Left forelimb (tissue), 1 donor: ENCODE measurements at places on chromosomes 16 and 17.

- DNase-seq, result no peak
Observed at GRCh38 chr17:59004338-59005111, 102.2 kb downstream of the TRIM37 start.

GRCh38 chr17:35088881-35089585 is 25.5 kb upstream of the RFFL start:
- DNase-seq, result peak; percentile 92

DNA sequence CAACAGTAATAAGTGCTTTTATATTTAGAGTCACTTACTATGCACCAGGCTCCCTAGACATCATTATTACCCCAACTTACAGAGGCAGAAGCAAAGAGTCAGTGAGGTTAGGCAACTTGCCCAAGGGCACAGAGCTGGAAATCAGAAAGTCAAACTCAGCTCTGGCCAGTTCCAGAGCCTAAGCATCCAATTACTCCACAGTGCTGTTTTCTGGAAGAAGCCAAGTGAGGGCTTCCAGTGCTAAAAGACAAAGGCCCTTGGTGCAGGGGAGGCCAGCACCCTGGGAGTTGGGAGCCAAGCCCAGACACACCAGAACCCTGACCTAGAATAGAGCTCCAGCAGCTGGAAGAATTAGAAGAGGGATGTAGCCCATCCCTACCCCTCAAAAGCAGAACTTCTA is 40.2 kb downstream of the C17orf67 start:
- DNase-seq, result peak; percentile 57

DNA sequence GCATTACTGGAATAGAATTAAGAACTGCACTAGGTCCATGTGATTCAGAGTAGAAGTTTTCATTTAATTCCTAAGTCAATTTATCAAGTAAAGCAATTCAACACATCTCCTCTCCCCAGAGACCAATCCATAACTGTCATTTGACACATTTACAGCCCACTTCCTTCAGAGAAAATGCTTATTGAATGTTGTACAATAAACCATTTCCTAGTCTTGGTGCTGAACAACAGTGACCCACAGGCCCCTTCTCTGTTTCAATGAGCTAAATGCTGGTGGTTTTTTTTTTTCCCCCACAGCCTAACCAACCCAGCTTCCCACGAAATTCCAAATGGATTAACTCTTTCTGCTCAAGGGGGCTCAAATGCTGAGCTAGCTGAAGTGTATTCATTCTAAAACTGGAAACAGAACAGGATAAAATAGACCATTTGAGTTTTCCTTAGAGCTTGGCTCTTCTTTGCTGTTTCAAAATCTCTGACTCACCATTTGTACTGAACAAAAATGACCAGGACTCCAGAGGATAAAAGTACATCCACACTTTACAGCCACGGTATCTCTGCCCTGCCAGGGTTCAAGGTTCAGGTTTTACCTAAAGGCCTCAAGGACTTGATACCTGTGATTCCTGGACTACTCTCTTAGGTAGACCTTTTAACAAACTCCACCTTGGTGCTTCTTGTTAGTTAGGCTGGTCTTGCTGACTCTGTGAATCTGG is 62.3 kb downstream of the TMEM100 start:
- no peak for DNase-seq

DNA sequence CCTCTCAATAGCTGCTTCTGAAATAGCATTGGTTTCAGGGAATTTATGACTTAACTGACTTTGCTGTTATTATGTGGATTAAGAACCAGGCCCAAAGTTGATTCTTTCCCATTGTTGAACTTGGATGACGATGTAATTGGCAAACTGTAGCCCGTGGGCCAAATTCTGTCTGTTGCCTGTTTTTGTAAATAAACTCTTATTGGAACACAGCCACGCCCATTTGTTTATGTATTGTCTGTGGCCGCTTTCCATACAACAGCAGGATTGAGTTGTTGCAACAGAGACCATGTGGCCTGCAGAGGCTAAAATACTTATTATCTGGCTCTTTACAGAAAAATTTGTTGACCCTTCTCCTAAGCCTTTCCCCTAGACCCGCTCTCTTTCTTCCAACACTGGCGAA is 31.6 kb downstream of the NTN1 start:
- DNase-seq, result no peak

- no peak for DNase-seq
Observed at GRCh38 chr16:4572715-4573114, 16.6 kb downstream of the C16orf96 start.

GRCh38 chr17:35052241-35052610 is 11.3 kb downstream of the RFFL start:
- DNase-seq, result no peak

DNA sequence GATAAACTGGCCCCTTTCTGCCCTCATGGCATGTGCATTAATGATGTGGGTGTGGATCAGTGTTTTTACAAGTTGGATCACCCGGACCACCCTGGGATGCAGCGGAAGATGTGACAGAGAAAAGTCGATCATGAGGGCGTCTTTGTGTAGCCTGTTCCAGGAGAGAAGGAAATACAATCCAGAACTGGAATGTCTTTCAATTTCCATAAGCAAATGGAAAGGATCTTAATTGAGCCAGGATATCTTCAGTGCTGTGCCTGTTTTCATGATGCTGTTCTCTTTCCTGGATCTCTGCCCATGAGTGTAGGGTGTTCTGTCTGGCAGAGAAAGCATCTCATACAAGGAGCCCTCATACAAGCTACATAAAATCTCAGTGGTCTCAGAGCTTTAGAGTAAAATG is 481.4 kb downstream of the XYLT1 start:
- no peak for DNase-seq

DNA sequence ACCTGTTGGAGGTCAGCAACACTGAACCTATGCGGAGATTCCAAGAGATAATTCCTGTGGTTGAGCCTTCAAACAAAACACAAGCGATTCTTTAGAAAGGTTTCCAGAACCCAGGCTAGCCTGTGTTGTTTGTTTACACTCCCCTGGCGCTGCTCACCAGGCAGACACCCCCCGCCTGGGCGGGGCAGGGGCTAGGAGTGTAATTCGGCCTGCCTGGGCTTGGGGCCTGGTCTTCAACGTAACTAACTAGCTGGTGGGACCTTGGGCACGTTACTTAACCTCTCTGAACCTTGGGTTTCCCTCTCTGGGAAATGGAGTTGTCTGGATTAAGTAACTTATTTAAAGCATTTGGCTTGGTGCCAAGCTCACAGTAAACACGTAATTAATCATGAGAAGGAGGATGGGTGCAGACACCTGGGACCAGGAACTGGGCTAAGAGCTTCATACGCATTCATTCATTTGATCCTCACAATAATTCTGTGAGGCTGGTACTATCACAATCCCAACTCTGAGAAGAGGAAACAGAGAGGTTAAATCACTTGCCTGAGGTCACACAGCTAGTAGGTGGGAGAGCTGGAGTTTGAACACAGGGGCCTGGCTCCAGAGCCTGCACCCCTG is 7.6 kb upstream of the ARHGAP27 start:
- no peak for DNase-seq

GRCh38 chr16:49724774-49725173 is 131.1 kb downstream of the ZNF423 start:
- no peak for DNase-seq

GRCh38 chr17:72901657-72902056 is 190.8 kb downstream of the SLC39A11 start:
- DNase-seq, result no peak

DNA sequence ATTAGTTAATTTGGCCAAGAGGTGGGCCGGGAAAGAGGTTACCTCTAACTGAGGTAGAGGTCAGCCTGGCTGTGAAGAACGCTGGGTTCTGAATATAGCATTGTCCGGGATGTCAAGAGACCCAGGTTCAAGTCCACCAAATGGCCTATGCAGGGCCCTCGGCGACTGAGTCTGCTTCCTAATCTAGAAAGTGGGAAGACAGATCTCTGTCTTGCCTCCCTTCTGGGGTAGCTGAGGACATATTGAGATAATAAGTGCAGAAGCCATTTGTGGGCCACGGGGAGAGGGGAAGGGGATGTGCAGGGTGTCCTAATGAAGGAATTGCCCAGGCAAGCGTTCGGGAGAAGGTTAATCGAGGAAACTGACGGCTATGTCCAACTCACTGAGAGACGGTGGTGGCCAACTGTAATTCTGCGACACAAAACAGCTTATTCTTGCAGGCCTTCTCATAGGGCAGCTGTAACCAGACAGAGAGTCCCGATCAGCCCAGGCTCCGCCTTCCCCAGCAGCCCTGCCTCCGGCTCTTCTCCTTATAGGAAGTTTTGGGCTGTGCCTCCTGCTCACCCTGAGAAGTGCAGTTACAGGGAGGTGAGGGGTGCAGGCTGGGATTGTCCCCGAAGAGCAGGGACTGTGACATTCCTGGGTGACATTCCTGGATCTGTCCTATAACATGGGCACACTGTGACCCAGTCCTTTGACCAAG is 15.9 kb downstream of the HASPIN start:
- DNase-seq, result no peak

GRCh38 chr16:19232988-19233387 is 52.5 kb upstream of the CLEC19A start:
- no peak for DNase-seq

DNA sequence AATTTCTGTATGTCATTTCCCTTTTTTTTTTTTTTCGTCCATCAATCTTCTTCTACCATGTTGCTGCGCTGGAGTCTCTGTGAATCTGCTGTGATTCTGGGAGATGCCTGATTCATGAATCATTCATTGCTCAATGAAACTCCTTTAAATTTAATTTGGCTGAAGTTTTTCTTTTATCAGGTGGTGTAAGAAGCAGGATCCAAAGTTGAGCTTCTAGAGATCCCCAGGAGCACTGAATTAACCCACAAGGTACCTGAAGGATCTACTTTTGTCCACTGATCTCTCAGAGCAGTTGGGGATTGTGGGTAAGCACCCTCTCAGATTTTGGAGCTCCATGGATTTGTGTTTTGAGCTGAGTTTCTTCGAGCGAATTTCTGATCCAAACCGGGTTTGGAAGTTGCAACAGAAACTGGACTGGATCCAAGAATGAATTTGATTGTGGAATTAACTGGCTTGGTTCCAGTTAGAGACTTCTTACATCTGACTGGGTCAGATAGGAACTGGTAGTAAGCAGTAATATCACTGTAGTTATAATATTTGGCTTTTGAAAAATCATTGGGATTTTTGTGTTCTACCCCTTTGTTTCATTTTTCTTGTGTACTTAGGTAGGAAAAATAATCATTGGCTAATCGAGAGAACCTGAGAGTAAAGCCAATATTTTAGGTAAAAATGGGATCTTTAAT is 447.8 kb upstream of the TOM1L1 start:
- no peak for DNase-seq

- DNase-seq, result no peak
Observed at GRCh38 chr16:31453255-31454204, 5.8 kb upstream of the ARMC5 start.

GRCh38 chr16:48110982-48111381 is 44.8 kb downstream of the ABCC12 start:
- no peak for DNase-seq

GRCh38 chr17:64064331-64064730 is 43.9 kb upstream of the ICAM2 start:
- DNase-seq, result no peak

DNA sequence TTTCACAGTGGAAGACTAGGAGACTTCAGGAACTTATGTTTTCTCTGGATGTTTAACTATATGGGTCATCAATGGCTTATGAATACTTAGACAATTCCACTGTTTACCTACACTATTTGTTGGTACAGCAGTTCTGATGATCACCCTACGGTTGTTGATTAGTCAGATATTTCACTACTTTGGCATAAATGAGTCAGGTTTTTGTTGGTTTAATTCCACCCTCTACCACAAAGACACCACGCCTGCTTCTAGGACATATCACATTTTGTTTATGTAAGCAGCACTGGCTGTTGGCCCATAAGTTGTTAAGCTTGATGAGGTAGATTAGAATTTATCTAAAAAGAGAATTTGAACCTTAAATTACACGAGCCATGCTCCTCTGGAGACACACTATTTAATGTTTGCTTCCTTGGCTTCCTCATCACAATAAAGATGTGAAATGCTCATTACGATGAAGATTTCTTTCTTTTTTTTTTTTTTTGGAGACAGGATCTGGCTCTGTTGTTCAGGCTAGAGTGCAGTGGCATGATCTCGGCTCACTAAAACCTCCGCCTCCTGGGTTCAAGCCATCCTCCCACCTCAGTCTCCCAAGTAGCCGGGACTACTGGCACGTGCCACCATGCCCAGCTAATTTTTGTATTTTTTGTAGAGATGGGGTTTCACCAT is 4.3 kb downstream of the GDE1 start:
- DNase-seq, result no peak

DNA sequence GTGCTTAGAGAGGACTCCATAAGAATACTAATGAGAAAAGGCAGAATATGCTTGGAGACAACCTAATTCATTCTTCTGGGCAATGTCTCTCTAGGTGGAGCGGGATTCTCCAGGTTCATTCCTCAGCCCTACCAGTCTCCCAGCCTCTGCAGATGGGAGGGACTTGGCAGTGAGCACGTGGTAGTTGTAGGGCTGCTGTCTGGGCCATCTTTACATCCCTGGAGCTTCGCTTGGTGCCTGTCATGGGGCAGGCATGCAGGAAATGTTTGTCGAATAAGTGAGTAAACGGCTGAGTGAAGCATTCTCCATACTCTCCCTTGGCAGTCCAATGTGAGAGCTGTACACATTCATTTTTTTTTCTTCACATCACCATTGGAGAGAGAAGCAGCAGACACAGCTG is 387.5 kb downstream of the UTP18 start:
- no peak for DNase-seq

DNA sequence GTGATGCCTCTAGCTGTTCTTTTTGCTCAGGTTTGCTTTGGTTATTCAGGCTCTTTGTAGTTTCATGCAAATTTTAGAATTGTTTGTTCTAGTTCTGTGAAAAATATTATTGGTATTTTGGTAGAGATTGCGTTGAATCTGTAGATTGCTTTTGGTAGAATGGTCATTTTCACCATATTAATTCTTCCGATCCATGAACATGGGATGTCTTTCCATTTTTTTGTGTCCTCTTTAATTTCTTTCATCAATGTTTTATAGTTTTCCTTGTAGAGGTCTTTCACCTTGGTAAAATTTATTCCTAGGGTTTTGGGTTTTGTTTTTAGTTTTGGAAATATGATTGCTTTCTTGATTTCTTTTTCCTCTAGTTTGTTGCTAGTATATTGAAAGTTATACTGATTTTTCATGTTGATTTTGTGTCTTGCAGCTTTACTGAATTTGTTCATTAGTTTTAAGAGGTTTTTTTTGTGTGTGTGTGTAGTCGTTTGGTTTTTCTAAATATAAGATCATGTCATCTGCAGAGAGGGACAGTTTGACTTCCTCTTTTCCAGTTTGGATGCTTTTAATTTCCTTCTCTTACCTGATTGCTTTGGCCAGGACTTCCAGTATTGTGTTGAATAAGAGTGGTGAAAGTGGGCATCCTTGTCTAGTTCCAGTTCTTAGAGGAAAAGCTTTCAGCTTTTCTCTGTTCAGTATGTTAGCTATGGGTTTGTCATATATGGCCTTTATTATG is 42.4 kb downstream of the NSRP1 start:
- DNase-seq, result no peak

GRCh38 chr16:81060576-81061306 is 16.3 kb downstream of the C16orf46 start:
- no peak for DNase-seq

GRCh38 chr16:23564575-23565363 is 7.2 kb downstream of the UBFD1 start:
- no peak for DNase-seq

GRCh38 chr16:49491771-49492761 is 118.5 kb downstream of the C16orf78 start:
- DNase-seq, result peak; percentile 82

GRCh38 chr17:18143044-18143936 is 34.7 kb downstream of the MYO15A start:
- no peak for DNase-seq

GRCh38 chr17:56715613-56716357 is 117.9 kb downstream of the C17orf67 start:
- DNase-seq, result peak; percentile 78

- no peak for DNase-seq
Observed at GRCh38 chr17:46135879-46136563, 57.2 kb downstream of the KANSL1 start.
